ENCODE measurements at places on chromosomes 16 and 17.
A peak's percentile ranks its signal among the peaks of the same experiment; 100 is the strongest.

GRCh38 chr17:31490019-31490650 is 98.7 kb downstream of the RAB11FIP4 start:
- no peak for DNase-seq

GRCh38 chr16:1980030-1980769 is 1.1 kb downstream of the NOXO1 start:
- DNase-seq, result peak; percentile 54

- no peak for DNase-seq
These were observed 75.5 kb downstream of the SHISA9 start for GRCh38 chr16:12976936-12977335.

GRCh38 chr16:69822174-69822935 is 60.2 kb downstream of the WWP2 start:
- no peak for DNase-seq

GRCh38 chr16:68335175-68335574 is 24.4 kb downstream of the PRMT7 start:
- DNase-seq, result no peak

DNA sequence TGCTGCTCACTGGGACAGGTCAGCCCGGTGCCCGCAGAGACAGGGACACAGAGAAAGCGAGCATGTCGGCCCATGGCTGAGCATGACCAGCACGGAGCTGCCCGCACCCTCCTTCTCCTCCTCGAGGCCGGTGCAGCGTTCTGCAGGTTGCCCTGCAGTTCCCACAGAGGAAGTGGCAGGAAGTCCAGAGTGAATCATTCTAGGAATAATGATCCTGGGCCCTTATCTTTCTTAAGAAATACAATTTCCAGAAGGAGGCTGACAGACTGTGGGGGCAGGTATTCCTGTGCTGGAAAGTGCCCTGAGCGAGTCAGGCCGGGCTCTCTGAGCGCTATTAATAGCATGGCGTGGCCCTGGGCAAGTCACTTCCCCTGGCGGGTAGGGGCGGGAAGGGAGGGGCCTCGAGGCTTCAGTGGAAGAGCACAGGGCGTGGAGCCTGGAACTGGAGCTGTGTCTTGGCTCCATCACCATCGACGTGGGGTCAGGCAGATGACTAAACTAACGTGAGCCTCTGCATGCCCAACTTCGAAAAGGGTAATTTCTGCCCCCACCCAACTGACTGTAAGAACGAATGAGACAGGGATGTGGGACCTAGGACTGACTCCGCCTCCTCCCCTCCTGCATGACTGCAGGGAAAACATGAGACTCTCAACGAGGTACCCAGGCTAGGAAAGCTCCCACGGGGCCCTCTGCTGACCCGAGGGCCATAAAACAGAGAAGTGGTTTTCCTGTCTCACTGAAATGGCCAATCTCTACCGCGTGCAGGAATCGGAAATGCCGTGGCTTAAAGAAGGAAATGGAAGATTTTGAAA is 9.8 kb downstream of the TMEM204 start:
- DNase-seq, result peak; percentile 55

DNA sequence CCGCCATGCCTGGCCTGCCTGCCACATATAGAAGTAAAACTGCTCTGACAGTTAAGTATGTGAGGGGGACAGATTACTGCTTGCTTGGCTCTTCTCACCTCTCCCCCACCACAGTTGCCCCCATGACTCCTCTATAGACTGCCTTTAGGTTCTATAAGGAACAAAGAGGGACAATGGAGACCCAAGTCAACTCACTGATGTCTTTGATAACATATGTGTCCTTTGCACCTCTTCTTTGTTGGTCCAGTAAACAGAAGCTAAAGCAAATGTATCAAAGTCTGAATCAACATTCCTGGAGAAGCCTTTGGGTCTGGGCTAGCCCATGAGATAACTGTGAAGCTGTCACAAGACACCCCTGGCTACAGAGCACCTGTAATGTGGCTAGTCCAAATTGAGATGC is 27.1 kb downstream of the NUDT7 start:
- no peak for DNase-seq

DNA sequence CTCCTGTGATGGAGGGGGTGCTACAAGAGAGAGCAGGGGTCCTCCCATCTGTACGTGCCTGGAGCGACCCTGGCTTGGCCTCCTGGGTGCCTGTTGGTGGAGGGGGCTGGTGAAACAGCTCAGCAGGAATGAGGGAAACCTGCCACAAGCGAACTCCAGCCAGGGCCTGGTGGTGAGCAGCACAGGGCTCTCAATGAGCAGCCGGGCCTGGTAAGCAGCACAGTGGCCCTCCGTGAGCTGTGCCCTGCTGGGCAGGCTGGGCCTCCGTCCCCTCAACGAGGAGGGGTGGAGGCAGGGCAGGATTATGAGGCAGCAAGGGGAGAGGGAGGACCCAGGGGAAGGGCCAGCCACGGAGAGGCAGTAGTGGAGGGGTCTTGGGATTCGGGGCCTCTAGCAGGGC is 101.9 kb downstream of the SDK2 start:
- DNase-seq, result no peak

DNA sequence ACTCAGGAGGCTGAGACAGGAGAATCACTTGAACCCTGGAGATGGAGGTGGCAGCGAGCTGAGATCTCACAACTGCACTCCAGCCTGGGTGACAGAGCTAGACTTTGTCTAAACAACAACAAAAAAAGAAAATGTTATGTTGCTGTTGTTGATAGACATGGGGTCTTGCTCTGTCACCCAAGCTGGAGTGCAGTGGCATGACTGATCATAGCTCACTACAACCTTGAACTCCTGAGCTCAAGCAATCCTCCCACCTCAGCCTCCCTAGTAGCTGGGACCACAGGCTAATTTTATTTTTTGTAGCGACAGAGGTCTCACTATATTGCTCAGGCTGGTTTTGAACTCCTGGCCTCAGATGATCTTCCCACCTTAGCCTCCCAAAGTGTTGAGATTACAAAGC is 20.0 kb downstream of the FBXO47 start:
- no peak for DNase-seq

- DNase-seq, result no peak
These were observed 29.9 kb downstream of the KCNJ16 start for GRCh38 chr17:70104791-70105523.

- DNase-seq, result no peak
These were observed 251.7 kb upstream of the CACNG5 start for GRCh38 chr17:66583112-66583748.

DNA sequence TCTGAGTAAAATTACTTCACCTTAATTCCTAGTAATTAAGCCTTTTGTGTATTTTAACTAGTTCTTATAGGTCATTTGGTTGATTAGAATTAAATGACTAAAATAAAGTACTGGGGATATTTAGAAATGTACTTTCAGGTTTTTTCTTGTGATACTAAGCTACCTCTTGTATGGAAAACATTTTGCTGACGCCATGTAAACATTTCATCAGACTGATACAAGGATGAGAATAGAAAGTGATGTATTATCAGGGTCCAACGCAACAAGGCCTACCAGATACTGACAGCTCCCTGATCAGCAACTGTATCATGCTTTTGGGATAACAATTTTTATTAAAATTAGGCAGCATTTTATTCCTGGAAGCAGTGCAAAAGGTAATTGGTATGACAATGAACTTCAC is 1.7 kb downstream of the SMARCE1 start:
- DNase-seq, result no peak

- DNase-seq, result peak; percentile 76
These were observed 7.5 kb upstream of the TMEM170A start for GRCh38 chr16:75471723-75472633.

- no peak for DNase-seq
These were observed 51.3 kb downstream of the SCNN1B start for GRCh38 chr16:23353440-23353839.

- DNase-seq, result peak; percentile 91
These were observed 29.5 kb downstream of the RNF43 start for GRCh38 chr17:58387834-58388233.

DNA sequence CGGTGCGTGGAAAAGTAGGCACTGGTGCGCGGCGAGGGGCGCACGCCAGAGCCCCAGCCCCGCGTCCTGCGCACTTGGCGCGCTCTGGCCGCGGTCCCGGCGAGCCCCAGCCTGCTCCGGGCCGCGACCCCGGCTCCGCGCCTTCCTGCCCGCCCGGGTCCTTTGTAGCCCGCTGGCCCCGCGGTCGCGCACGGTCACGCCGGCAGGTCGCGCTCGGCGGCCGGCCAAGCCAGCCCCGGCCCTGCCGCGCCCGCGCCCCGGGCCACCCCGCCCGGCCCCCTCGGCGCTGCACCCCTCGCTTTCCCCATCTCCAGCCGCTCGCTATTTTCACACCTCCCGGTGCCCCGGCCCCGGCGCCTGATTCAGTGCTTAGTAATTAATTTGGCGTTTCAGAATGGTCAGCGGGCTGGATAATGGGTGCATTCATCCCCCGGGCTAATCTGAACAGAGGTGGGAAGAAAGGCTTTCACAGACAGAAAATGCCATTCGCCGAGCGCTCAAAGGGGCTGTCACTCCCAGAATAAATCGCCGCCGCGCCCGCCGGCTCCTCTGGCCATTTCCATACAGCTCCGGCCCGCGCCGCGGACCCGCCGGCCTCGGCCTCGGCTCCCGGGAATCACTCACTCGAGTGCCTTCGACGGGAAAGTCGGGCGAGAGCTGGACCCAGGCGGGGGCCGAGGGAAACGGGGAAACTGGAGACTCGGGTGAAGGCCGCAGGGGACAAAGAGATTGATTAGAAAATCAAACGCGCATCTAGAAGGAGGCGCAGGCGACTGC is 17.8 kb upstream of the NTN1 start:
- no peak for DNase-seq

DNA sequence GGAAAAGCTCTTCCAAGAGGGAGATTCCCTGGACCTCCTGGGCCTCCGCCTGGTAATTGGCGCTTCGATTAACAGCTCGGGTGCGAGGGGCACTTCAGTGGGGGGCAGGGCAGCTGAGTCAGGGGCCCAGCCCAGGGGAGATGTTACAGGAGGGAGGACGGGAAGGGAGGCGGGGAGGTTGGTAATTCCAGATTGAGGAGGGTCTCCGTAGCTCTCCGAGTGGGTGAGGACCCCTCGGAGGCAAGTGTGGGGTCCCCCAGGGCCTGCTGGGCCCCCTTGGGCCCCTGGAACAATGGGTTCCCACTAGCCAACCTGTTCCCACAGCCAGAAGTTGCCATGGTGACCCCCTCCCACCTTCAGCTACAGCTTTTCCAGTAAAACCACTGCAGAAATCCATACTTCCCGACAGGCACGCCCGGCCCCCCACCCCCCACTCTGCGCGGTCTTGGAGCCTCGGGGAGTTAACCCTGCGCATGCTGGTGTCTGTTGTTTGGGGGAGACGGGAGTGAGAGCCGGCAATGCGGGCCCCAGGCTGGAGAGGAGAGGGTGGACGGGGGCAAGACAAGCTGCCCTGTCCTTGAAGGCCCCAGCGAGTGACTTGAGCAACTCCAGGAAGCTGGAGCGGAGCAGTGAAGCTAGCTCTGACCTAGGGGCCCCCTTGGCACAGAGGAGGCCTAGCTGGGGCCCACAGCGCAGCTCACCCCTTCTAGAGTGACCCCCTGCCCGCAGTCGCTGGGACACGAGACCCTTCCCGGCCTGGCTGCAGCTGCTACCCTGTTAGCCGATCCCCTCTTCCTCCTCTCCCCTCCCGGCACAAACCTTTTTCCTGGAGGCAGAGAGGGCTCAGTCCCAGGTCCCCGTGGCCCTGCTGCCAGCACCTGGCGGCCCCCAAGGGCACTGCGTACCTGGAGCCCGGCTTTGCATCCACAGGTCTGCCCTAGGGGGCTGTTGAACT is 37.8 kb downstream of the TMEM235 start:
- no peak for DNase-seq

GRCh38 chr16:7423434-7424044 is 90.9 kb downstream of the RBFOX1 start:
- no peak for DNase-seq

GRCh38 chr16:1287982-1288670 is 21.3 kb upstream of the UBE2I start:
- no peak for DNase-seq

DNA sequence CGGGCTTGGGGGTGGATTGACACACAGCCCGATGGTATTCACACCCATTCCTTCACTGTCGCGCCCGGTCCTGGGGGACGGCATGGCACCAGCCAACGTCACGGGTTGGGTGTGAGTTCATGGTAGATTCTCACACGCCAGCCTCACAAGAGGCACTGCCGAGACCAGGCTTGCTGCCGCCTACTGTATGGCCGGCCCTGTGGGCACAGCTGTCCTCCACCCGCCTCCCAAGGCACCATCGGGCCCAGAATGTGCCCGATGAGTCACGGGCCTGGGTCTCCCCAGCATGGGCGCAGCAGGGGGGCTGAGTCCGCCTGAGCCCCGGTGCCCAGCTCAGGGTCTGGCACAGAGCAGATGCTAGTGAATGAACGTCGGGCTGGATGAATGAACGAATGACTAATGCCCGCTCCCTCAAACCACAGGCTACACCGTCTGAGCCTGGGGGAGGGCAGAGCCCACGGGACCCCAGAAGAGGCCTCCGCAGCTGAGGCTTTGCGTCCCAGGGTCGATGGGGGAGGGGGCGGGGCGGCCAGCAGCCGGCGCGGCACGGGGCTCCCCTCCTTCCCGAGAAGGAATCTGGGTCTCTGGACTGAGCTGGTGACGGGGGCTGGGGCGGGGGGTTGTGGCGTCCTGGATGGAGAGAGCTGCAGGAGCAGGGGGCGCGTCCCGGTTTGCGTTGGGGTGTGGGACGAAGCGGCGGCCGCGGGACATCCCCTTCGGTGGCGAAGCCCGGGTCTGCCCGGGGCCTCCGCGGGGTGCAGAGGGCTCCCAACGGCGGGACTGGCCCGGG is 829 bp downstream of the PITPNM3 start:
- DNase-seq, result peak; percentile 36

DNA sequence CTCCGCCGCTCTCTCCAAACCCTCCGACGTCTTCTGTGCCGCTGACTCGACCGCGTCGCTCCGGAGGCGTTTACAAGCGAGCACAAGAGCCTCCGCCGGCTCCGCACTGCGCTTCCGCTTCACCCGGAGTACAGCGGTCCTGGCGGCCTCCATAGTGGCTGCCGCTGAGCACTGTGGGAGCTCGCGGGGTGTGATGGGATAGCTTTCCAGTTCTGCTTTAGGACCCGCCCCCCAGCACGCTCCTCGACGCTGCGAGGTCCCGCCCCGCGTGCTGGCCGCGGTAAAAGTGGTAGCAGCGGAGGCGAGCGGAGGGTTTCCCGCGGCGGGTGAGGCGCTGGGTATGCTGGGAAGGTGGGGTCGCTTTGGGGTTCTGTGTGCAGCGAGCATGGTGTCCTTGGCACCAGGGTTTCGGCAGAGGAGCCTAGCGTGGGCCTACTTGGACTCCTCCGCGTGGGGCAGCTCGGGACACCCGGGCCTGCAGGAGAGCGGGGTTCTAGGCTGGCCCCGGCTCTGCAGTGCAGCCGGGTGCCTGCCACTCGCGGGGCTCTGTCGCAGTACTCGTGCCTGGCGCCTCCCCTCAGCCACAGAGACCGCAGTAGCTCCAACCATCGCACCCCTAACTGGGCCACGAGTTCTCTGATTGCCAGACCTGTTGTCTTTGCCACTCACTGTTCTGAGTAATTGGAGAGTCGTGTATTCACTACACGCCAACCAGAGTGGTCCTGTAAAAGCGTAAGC is at the start of the genes PRMT7 and SLC7A6OS:
PRMT7 (plus strand) TSS at position 246 of the 738 bp plus-strand sequence. CDS start 4,961 bp downstream, outside the sequence.
SLC7A6OS (minus strand) TSS at position 173 of the 738 bp plus-strand sequence; CDS start at position 153, 20 bp downstream.
- peak; percentile 92 for DNase-seq

DNA sequence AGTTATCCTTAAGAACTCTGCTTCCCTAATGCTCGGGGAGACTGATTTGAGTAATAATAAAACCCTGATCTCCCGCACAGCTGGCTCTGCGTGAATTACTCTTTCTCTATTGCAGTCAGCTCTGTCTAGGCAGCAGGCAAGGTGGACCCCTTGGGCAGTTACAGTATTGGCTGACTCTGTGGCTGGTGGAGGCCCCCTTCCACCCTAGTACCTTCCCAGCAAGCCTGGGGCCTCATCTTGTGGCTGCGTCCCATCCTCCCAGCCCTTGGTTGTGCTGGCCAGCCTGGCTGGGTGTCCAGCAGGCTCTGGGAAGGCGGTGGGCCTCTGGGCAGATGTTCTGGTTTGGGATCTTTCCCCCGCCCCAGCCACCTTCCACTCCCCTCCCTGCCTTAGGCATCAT is 44.5 kb downstream of the CFAP20 start:
- DNase-seq, result no peak

GRCh38 chr17:22138861-22139469 is 446.6 kb downstream of the KCNJ18 start:
- no peak for DNase-seq

Measured in HT-29 (cell line).